ENCODE measurements at places on chromosomes 1 and 21. TPM values are rescaled to one million over a fixed set of nuclear protein-coding genes. Genes with fewer than 3 reads are reported as not detected.

Gene KCNH1
- total RNA-seq: not detected

Gene GPA33
- 13.4 TPM for total RNA-seq

Gene IL6R
- 44.4 TPM for total RNA-seq

DNA sequence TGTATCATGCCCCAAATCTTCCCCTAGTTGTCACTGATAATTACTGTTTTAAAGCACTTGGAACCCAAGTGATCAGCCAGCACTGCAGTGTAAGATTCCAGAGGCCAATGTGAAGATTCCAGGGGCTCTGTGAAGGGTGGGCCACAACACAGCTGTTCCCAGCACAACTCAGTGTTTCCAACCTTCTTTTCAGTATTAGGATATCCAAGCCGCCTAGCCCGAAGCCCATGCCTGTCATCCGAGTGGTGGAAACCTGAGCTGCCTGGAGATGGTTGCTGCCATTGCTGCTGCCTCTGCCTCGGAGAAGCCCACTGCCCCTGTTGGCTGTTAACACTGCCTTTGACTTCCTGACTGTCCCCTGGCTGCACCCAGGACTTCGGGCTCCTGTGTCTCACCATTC is 30.4 kb upstream of the SNX27 start:
- no peak for DNase-seq
- no peak overlapping the region for H3K4me3 ChIP-seq

DNA sequence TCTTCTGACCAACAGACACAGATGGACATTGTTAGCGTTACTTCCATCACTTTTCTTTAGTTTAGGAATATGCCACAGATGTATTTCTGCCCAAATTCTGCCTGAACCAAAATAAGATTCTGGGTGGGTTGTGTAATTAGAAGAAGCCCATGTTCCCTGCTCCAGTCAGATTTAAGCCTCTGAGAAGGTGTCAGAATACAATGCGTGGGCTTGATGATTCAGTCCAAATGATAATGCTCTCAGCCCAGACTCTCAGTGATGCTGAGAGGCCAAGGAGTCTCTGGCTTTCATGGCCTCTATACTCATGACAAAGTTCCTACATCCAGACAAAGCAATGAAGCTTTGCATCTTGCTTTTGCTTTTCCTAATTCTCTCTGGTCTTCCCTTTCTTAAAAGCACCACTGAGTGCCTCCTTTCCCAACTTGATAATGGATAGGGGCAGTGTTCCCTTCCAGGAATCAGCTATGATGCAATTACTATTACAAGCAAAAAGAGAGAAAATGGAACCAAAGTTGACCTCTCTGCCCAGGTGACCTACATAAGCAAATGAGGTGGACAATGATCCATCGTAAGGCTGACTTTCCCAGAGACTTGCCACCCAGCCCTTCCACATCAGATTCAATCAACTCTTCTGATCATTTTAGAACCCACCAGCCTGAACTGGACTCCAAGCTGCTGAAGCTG is 8.8 kb downstream of the SEC16B start:
- no peak overlapping the region for H3K4me3 ChIP-seq
- no peak overlapping the region for H3K27ac ChIP-seq
- DNase-seq: no peak
- no peaks in the 10 kb centered on the region for H3K36me3 ChIP-seq

GRCh38 chr1:51281807-51282206 is 45.7 kb downstream of the RNF11 start:
- no peaks in the 10 kb centered on the region for H3K27me3 ChIP-seq
- H3K4me3 ChIP-seq: no peak overlapping the region
- no peak overlapping the region for H3K27ac ChIP-seq
- no peaks in the 10 kb centered on the region for H3K4me1 ChIP-seq
- H3K36me3 ChIP-seq: peaks cover 2% of the 10 kb centered on the region
- DNase-seq: no peak

- H3K4me3 ChIP-seq: peak overlapping the region; percentile 89
- peak overlapping the region; percentile 98 for H3K27ac ChIP-seq
- H3K27me3 ChIP-seq: no peaks in the 10 kb centered on the region
- H3K4me1 ChIP-seq: peaks cover 83% of the 10 kb centered on the region
Observed at GRCh38 chr1:234725177-234726132, 115.5 kb upstream of the IRF2BP2 start.

- no peaks in the 10 kb centered on the region for H3K27me3 ChIP-seq
- no peaks in the 10 kb centered on the region for H3K36me3 ChIP-seq
- DNase-seq: no peak
- no peak overlapping the region for H3K27ac ChIP-seq
- H3K4me3 ChIP-seq: no peak overlapping the region
Observed at GRCh38 chr1:204251926-204252689, 38.3 kb upstream of the GOLT1A start.

DNA sequence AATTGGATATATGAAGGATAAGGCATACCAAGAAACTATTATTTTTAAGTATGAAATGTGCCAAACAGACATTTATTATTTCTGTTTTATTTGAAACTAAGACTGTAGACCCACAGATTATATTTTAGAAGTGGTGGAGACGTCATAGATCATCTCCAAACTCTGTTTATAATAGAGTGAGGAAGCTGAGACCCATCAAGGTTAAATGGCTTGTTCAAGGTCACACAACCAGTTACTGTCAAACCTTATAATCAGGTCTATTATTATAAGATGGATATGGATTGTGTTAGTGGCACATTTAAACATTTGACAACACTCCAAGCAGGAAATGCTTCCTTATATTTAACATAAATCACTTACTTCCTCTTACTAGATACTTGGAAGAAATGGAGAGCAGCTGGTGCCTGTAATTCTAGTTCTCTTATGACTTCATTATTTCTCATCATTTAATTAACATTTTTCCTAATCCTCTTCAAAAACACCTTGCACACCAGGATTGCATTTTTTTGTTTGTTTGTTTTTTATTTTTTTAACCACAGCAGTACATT is 117.0 kb downstream of the NEK7 start:
- peak overlapping the region; percentile 25 for H3K27ac ChIP-seq
- no peak overlapping the region for H3K4me3 ChIP-seq
- H3K27me3 ChIP-seq: no peaks in the 10 kb centered on the region

DNA sequence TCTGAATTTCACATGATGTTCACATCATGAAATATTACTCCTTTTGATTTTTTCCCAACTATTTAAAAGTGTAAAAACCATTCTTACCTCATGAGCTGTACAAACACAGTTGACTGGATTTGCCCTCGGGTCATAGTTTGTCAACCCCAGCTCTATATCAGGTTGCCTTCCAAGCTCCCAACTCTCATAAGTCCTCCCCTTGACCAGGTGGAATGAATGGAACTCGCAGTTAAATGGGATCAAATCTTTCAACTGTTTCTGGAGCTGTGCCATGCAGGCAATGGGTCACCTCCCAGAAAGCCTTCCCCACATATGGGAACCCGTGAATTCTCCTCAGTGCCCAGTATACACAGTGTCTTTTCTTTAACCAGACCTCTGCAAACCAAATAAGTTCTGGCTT is 169.8 kb upstream of the FOXD3 start:
- H3K4me1 ChIP-seq: no peaks in the 10 kb centered on the region
- H3K27ac ChIP-seq: no peak overlapping the region
- H3K27me3 ChIP-seq: peaks cover 40% of the 10 kb centered on the region

GRCh38 chr1:115012006-115012405 is 17.6 kb upstream of the TSHB start:
- no peak overlapping the region for H3K27ac ChIP-seq
- no peak for DNase-seq
- peaks cover 1% of the 10 kb centered on the region for H3K27me3 ChIP-seq
- H3K4me1 ChIP-seq: no peaks in the 10 kb centered on the region

DNA sequence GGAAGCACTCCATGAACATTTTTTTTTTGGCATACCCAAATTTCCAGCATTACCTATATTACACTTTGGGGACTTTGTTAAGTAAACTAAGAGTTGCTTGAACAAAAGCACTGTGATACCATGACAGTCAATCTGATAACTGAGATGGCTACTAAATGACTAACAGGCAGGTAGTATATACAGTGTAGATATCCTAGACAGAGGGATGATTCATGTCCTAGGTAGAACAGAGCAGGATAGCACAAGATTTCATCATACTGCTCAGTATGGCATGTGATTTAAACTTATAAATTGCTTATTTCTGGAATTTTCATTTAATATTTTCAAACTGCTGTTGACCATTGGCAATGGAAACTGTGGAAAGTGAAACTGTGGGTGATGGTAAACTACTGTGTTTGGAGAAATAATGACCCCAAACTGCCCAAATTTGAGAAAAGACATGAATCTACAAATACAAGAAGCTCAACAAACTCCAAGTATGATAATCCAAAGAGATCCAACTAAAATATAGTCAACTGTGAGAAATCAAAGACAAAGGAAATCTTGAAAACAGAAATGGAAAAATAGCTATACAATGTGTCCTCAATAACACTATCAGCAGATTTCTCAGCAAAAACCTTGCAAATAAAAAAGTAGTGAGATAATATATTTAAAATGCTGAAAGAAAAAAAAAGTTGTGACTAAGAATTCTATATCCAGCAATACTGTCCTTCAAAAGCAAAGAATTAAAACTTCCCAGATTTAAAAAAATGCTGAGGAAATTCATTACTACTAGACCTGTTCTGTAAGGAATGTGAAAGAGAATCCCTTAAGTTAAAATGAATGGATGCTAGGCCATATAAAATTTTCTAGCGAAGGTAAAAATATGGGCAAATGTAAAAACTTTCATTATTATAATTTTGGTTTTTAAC is 410.4 kb downstream of the DUSP10 start:
- DNase-seq: no peak
- no peak overlapping the region for H3K27ac ChIP-seq
- H3K4me3 ChIP-seq: no peak overlapping the region
- H3K36me3 ChIP-seq: peaks cover 11% of the 10 kb centered on the region
- no peaks in the 10 kb centered on the region for H3K4me1 ChIP-seq

GRCh38 chr1:228016653-228017355 is 10.0 kb downstream of the WNT3A start:
- no peak for DNase-seq
- H3K27ac ChIP-seq: no peak overlapping the region

GRCh38 chr1:37486680-37487618 is 12.6 kb downstream of the ZC3H12A start:
- peaks cover 6% of the 10 kb centered on the region for H3K36me3 ChIP-seq
- H3K4me3 ChIP-seq: no peak overlapping the region
- DNase-seq: peak; percentile 75
- peak overlapping the region; percentile 82 for H3K27ac ChIP-seq

All from naive thymus-derived CD8-positive, alpha-beta T cell (primary cell).